ENCODE measurements at places on chromosomes 2 and 18.

GRCh38 chr2:2872309-2872617 is 505.4 kb downstream of the EIPR1 start:
- DNase-seq = no peak

- no peak for DNase-seq
Measured at GRCh38 chr18:57094175-57094574, 52.7 kb upstream of the BOD1L2 start.

GRCh38 chr18:74348581-74348980 is 32.9 kb downstream of the C18orf63 start:
- no peak for DNase-seq

DNA sequence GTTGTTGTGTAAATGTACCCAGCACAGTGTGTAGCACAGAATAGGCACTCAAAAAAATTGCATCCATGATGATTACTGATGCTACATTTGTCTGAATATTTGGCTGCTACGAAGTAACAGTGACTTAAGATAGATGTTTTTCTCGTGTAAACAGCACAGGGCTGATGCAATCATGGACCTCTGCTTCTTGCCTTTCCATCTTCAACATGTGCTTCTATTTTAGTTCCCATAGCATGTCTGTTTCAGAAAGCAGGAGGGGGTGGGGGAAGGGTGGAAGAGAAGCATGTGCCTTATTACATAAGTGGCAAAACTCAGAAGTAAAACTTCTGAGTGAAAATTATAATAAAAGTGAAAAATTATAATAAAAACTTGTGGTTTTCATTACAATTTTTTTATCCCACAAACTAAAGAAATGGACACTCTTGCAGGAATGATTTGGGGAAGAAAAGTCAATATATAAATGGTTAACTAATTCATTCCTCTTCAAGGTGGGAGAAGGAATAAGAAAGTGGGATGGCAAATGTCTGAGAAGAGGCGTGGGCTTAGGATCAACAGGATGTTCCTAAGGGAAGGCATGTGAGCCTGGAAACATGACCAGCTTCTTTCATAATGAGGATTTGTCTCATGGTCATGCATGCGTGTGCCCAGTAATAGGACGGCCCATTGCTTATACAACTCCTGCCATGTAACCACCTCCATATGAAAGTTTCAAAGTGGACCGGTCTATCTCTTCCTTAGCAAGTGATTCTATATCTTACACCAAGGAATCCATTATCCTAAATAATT is 27.2 kb downstream of the CCBE1 start:
- DNase-seq = no peak

DNA sequence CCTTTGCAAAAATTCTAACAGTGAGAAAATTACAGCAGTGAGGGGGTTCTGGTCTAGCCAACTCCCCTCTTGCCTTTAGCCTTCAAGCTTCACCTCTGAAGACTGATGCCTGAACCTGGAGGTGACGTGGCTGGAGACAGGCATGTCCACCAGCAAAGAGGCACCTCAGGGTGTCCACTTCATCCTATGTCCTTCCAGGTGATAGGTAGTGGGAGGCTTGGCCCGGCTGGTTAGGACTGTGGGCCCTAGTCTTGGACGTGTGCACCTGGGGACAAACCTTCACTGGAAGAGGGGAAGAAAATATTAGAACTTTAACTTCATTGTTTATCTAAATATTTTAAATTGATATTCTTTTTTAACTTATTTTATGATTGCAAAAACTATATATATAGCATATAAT is 35.5 kb upstream of the EDAR start:
- DNase-seq = no peak

GRCh38 chr18:59718464-59719157 is 21.4 kb upstream of the CCBE1 start:
- DNase-seq = no peak

DNA sequence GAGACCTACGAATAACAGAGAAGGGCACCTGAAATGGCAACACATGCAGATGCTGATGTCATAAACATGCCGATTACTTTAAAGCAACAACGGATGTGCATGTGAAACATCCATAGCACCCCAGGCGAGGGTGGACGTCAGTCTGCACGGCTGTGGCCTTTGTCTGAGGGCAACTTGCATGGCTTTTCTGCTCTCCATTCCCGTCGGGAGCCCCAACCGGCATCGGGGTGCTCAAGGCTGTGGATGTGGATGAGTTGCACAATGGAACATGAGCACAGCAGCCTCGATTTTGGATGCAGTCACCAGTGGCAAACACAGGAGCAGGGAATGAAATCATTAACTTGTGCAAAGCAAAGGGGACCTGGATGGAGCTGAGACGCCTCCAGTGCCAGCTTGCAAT is 298.2 kb upstream of the SALL3 start:
- no peak for DNase-seq

DNA sequence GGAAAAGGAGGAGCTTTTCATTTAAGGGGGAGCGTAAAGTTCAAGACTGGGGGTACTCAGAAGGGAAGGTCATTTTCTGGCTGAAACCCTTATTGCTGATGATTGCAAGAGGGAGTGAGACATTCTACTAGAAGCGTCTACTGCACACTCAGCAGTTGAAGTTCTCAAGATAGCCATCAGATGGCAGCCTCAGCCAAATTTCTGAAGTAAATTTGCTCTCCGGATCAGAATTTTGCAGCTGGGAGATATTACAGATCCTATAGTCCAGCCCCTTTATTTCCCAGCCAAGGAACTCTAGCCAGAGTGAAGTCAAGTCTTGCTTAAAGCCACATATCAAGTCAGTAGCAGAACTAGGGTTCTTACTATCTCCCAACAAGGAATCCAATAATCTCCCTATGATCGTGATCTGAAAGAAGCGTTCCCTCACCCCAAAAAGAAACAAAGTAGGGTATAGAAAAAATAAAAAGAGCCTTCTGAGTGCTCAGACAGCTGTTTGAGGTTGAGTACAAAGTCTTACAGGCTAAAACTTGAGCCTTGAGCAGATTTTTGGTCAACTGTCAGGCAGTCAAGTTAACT is 24.0 kb downstream of the RAX start:
- DNase-seq = peak; percentile 22

- DNase-seq = no peak
Measured at GRCh38 chr2:95278051-95278471, 3.8 kb downstream of the PROM2 start.

DNA sequence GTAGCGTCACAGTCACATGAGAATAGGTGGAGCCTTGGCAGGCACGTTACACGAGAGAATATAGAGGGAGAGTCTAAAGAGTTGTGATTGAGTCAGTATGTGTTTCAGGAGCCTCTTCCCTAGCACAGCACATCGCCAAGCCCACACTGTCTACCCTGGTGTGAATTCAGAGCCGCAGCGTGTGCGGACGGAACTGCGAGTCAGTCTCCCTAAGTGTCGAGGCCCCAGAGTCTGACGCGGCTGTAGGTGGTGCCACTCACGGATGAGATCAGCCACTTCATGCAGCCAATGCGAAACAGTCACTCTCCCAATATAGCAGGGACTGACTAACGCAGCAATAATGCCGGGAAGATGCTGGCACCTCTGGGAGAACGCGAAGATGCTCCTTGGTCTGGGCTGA is 587.3 kb upstream of the ID2 start:
- DNase-seq = no peak

DNA sequence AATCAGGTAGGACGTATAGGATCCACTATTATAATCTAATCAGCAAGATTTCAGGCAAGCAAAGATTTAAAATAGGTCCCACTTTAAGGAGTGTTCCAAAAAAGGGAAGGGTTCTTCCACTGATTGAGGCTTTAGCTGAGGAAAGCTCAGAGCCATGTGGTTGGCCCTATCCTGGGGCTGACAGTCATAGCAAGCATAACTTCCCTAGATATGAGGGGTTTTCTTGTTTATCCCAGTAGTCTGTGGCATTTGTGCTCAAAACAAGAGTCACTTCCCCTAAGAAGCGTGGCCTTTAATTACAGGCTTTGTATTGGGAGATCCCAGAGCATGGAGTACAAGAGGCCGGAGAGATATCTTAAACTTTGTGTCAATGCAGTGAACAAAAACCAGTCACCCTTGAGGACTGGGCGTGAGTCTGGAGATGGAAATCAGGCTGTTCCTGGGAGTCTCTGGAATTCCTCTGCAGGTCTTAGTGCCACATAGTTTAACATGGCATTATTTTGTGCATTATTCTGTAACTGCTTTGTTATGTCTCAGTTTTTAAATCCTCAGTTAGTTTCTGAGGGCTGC is 136.9 kb upstream of the FBXO11 start:
- DNase-seq = no peak

- DNase-seq = peak; percentile 51
Measured at GRCh38 chr2:217988014-217988839, 14.6 kb downstream of the TNS1 start.

GRCh38 chr2:26216587-26216986 is 27.8 kb downstream of the HADHA start:
- no peak for DNase-seq

All from CD4-positive, alpha-beta T cell treated with Interleukin-2 at 100 ng/mL for 4 hours (primary cell).